Omental fat pad (tissue), 4 donors: ENCODE measurements at places on chromosomes 1 and 21.

DNA sequence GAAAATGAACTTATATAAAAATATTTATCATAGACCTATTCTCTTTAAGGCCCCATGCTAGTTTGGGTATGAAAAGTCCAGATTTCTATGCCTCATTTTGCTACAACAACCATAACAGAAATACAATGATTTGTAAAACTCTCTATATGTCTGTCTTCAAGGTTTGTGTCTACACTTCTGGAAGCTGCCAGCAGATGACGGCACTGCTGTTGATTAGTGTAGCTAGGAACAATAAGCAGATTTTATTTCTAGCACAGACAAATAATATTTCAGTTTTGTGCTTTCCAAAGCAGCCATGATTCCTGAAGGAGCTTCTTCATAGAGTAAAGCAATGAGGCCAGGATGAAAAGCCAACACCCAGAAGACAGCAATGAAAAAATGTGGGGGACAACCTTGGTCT lies 779.6 kb upstream of the ADGRL2 start:
- no peak for DNase-seq

DNA sequence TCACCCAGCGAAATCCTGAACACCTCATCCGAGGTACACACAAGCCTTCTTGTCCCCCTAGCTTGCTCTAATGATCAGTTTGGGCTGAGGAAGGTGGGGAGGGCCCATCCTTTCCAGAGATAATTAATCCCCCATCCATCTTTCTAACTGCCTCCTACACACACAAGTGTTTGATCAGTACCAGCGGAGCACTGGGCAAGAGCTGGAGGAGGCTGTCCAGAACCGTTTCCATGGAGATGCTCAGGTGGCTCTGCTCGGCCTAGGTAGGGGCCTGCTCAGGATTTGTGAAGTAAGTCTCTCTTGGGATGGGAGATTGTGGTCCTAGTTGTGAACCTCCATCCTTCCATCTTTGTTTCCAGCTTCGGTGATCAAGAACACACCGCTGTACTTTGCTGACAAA lies 5.8 kb downstream of the ANXA9 start:
- DNase-seq, result no peak

DNA sequence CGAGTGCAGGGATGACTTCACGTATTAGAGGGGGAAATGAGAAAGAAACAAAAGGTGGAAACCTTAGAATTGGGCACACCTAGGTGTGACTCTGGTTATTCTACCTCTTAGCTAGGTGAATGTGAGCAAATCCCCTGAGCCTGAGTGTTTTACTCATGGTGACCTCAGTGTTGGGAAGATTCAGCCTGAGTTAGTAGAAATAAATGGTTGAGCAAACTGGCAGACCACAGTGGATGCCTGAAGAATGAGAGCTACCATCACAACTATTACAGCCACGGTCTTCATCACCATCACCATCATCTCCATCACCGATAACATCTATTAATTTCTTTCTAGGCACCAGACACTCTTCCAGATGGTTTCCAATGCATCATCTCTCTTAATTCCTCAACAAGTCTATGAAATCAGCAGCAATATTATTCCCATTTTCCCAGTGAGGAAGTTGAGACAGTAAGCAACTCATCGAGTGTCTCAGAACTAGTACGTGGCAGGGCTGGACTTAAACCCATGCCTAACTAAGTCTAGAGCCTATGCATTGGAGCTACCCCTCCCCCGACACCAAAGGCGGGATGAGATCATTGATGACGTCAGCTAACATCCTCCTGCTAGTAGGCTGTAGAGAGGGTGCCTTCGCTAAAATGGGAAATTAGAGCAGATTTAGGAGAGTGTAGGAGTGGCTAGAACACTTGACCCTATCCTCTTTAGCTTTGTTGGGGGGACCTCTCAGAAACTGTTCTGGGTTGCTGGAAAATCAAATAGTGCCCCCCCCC lies 7.9 kb upstream of the KAZN start:
- no peak for DNase-seq

GRCh38 chr1:209624558-209625549 lies 27.4 kb downstream of the LAMB3 start:
- DNase-seq, result no peak

DNA sequence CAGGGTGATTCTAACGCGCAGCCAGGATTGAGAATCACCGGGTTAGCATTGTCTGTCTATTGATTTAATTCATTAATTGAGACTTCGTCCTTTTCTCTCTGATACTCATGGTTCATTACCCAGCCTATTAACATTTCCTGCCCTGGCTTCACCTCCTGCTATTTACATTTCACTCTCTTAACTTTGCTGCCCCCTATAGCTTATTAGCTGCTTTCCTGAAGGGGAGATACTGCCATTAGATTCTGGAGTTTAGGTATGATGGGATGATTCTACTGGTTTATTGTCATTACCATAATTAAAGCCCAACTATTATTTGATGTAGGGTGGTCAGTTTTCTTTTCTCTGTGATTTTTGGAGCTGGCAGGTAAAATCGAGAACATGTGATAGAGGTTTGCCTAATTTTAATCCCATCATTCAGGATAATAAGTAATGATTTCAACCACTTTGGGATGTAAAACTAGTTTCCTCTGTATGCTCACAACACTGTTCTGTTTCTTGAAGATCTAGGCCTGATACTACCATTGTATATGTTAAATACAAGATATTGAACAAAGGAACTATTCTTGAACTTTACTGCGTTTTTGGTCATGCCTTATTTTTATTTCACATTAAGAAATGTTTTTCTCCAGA lies 6.4 kb downstream of the PPP2R5A start:
- no peak for DNase-seq

DNA sequence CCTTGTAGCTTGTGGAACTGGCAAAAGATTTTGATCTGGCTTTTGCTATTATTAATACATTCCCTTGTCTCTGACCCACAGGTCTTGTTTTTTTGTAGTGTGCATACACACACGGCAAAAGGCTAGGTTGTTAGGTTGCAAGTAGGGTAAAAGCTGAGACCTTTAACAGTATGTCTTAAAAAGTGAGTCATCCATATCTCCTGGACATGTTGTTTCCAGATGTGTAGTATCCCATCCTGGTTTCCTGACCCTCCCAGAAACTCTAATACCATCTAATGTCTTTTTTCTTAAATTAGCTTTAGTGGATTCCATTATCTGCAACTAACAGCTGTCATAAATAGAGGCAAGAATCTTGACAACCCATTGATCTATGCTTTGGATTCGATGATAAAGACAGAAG lies 14.7 kb downstream of the OVGP1 start:
- no peak for DNase-seq

DNA sequence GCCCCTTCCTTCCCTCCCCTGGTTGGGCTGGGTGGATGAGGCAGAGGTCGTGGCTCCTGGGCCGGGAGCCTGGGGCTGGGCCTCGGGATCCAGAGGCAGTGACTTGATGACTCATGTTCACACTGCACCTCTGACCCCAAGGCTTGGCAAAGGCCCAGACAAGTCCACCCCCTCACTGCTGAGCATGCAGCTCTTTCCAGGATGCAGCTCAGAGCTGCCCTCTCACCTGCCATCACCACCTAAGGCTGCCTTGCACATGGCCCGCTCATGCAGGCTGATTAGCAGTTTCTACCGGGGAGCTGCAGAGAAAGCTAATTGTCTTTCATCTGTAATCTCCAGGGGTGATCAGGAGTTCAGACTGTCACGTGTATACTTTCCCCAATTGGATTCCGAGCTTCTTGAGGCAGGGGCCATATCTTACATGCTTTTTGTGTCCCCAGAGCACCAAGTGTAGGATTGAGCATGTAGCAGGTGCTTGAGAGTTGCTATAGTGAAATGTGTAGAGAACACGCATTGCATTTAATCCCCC lies 62.1 kb downstream of the LRRN2 start:
- no peak for DNase-seq

GRCh38 chr1:92679980-92680379 lies 104.9 kb downstream of the EVI5 start:
- no peak for DNase-seq

DNA sequence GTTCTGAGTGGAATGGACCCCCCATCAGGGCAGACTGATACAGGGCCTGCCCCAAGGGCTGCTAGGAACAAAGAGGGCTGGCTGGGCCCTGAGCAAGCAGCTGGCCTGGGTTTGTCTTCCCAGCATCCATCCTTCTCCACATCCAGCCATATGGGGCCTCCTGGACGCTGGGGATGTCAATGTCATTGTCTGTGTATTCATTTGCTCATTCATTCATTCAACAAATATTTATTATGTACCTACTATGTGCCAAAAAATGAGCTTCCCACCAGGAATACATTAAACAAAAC lies 15.6 kb upstream of the ECE1 start:
- no peak for DNase-seq

DNA sequence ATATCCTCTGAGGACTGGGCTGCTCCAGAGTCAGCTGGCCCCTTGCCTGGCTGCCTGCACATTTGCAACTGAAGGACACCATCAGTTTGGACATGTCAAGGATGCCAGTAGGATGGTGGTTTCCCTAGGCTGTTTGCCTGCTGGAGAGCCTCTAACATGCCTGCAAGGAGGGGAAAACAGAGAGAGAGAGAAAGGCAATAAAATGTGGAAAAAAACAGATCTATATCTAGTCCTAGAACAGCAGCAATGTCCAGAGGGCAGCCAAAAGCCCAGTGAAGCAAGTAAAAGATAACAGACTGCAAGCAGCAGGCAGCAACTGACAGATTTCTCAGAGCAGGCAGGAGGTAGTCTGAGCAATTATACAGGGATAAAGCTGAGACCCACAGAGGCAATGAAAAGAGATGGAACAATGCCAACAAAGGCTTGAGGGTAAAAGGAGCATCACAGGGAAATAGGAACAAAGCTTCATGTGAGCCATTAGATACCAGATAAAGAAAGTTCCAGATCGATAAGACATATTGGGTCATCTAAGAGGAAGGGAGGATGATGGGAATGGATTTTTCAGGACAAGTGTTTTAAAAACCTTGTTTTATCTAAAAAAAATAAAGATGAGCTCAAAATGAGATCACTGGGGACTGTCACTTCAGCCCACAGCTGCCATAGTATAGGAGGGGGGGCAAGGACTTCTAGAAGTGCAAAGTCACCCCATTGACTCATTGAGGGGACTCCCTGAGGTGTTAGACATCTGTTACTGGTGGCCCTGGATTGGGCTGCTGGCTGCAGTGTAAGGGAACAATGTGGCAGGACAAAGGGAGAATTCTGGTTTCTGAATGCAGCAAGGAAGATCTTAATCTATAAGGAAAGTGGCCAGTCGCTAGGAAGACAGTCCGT lies 38.6 kb upstream of the GADD45A start:
- no peak for DNase-seq

GRCh38 chr1:27646676-27647075 lies 11.7 kb upstream of the FGR start:
- DNase-seq, result no peak

- no peak for DNase-seq
These were observed 79.2 kb downstream of the EPS15 start for GRCh38 chr1:51439895-51440294.

- DNase-seq, result no peak
These were observed 99.5 kb downstream of the BCAR3 start for GRCh38 chr1:93581917-93582850.

DNA sequence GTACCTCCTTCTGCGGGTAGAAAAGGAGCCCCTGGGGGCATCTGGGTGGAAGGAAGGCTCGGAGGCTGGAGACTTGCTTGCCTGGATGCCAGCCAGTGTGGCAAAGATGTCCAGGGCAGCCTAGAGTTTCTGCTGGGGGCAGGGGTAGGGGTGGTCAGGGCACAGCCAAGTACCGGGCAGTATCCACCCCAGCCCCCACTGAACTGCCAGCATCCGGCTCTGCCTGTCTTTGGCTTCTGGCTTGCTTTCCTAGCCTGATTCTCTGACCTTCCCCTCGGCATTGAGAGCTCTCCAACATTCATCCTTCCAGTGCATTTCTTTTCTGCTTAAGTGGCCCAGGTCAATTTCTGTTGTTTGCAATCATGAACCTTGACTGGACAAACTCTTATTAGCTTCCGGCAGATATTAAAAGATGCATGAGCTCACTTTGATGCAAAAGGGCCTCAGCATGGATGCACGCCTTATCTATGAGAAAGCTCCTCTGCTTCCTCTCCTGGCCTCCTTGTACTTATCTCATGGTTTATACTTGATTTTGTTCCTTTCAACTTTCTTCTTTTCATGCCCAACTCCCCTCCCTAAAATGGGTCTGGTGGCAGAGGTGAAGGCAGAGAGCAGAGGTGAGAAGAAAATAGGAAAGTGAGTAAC lies 116.9 kb downstream of the HLCS start:
- DNase-seq, result no peak
